ENCODE measurements at places on chromosomes 16 and 17.

DNA sequence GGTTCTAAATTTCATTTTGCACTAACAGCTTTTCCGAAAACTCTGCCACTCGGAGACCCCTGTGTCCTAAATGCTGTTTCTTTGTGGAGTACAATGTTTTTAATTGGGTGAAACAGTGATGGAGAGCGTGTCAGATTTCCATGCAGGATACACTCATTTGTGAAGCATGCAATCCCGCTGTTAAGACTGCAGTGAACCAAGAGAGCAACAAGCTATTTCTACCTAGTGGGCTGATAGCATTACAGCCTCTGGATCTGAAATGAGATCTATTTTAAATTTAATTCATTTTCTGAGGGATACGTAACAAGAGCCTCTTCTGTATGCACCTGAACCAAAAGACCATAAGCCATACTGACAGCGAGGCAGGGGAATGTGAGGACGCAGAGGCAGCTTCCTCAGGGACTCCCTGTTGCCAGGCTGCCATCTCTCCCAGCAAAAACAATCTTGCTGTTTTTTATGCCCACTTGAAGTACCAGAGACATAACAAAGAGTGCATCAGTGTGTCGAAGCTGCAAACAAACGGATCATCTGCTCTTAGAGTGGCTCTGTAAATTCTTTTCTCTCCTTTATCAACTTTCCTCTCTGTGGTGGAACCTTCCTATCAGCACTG is 199.9 kb upstream of the COX10 start:
- DNase-seq: no peak

GRCh38 chr16:55273959-55274358 is 50.0 kb upstream of the IRX6 start:
- no peak for DNase-seq

DNA sequence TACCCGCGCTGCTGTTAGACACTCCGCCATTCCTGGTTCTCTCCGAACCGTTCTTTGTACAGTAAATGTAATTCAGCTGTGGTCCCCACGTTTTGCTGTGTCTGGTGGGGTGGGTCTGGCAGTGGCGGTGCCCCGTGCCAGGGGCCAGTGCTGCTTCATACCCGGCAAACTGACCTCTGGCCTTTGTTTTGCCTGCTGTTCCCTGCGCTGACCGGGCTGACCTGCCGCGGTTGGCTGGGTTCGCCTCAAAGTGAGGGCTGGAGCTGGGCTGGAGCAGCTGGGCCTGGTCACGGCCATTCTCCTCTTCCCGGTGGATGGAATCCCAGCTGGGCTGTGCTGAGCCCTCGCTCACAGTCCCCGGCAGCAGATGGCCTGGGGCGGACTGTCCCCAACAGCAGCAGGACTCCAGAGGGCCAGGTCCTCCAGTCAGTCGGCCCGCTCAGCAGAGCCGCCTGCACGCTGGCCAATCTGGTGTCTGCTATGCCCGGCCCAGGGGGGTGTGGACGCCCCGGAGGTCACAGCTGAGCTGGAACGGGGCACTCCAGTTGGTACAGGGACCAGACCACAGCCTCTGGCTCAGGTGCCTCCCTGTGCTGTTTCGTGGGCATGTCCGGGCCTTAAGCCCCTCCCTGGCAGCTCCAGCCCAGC is 1.5 kb upstream of the WFIKKN1 start:
- DNase-seq: no peak

GRCh38 chr17:17830740-17831207 is 6.0 kb downstream of the SREBF1 start:
- DNase-seq: no peak

DNA sequence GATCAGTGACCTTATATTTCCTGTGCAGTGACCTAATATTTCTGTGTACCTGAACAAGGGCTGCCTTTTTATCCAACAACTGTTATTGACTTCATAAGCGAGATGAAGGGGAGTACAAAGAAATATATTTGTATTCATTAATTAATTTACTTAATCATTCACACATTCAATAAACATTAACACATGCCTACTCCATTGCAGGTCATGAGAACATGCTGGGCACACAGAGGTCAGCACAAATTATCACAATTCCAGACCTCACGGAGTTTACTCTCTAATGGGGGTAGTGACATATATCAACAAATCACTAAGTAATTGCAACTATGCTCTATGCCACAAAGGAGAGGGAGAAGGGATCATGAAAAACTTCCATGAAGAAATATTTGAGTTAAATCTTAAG is 614.6 kb downstream of the TOX3 start:
- no peak for DNase-seq

GRCh38 chr17:17703140-17703919 is 22.1 kb downstream of the RAI1 start:
- DNase-seq: no peak

DNA sequence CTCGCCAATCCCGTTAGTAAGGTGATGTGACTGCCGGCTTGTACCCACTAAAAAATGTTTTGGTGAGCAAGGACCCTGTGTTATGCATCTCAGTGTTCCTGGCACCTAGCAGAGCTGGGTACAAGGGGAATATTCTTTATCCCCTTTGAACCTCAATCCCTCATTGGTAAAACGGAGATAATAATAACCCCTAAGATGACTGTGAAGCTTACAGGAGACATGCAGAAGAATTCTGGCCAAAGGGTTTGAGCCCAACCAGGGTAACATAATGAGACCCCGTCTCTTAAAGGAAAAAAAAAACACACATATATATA is 896 bp downstream of the GGA2 start:
- no peak for DNase-seq
